NCI-H460 (cell line): ENCODE measurements at places on chromosomes 7 and 10.

DNA sequence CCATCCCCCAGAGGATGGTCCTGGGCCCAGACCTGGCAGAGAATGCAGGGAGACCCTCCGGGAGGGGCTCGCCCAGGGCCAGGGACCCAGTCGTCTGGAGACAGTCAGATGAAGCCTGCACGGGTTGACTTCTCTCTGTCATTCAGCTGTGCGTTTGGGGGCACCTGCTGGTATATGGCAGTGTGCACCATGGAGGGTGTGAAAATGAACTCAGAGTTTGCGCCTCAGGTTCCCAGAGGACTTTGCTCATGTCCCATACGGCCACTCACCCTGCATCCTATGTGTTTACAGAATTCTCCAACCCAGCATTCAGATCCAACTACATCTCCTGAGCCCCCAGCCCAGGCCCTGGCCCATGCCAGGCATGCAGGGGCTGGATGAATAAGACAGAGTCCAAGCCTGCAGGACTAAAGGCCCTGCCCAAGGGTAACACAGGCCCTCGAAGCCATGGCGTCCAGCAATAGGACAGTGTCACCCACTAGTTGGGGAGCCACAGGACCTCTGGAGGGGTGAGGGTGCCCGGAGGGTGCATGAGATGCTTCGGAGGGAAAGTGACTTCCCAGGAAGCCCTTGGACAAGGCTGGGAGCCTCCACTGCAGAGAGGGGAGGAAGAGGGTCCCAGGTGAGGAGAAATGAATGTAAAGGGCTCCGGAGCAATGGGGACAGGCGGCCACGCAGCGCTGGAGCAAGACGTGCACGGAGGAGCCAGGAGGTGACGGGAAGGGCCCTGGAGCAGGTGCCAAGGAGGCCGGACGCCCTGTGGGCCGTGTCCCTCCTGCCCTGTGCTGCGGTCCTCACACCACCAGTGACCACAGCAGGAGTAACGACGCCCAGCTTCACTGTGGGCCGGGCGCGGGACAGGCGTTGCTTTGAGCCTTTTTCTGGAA, 36.3 kb downstream of the CALML3 start:
- DNase-seq = no peak

- DNase-seq = no peak
Measured at GRCh38 chr7:157854066-157854891, 517.5 kb downstream of the DNAJB6 start.

DNA sequence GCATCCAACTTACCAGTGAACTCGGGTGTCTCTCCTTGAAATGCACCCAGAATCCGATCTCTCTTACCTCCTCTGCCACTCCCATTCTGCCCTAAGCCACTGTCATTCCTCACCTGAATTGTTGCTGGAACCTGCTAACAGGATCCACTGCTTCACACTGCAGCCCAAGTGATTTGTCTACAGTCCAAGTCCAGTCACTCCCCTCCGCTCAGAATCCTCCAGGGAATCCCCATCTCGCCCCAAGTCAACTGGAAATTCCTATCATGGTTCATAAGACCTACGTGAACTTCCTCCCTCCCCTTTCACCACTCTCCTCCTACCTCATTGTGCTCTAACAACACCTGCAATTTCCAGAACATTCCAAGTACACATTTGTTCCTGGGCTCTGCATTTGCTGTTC, 91.3 kb downstream of the SCRN1 start:
- DNase-seq = no peak

- DNase-seq = no peak
Measured at GRCh38 chr7:1642291-1642731, 27.8 kb upstream of the ELFN1 start.

- no peak for DNase-seq
Measured at GRCh38 chr10:97483921-97484320, 14.3 kb downstream of the MMS19 start.

- no peak for DNase-seq
Measured at GRCh38 chr7:93894966-93895640, 4.5 kb upstream of the TFPI2 start.

GRCh38 chr7:42624471-42624870, 287.4 kb downstream of the C7orf25 start:
- no peak for DNase-seq

DNA sequence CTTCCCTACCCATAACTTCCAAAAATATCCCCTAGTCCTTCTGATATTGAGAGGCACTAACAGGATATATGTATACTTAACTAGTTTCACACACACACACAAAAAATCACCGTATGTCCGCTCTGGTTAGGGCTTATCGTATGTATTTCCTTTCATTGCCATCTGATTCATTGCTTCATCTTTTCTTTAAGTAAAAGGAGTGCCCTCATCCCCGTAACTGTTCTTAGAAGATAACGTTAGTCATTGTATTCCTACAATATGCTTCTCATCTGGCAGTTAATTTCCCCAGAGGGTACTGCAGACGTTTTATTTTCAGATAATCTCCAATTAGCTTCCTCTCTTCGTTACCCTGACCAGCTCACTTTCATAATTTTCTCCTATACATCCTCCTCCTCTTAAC, 37.3 kb downstream of the NRCAM start:
- peak; percentile 85 for DNase-seq

- DNase-seq = no peak
Measured at GRCh38 chr10:31467791-31468535, 148.9 kb downstream of the ZEB1 start.

DNA sequence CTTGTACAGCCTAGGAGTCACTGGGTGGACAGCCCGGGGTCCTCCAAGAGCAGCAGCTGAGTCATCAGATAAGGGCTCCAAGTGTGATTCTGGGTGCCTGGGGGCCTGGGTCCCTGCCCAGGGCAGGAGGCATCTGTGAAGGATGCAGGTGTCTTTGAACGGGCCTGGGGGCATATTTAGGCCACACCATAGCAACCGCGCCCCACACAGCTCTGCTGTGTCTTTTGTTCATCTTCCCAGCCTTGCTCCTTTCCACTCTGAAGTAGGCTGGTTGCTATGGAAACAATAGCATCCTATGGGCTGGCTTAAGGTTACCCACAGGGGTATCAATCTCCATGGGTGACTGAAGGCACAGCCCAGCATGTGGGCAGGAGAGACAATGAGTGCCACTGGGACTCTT, 324.7 kb downstream of the TCERG1L start:
- DNase-seq = no peak

- no peak for DNase-seq
Measured at GRCh38 chr10:48745662-48746245, 61.1 kb downstream of the WDFY4 start.

DNA sequence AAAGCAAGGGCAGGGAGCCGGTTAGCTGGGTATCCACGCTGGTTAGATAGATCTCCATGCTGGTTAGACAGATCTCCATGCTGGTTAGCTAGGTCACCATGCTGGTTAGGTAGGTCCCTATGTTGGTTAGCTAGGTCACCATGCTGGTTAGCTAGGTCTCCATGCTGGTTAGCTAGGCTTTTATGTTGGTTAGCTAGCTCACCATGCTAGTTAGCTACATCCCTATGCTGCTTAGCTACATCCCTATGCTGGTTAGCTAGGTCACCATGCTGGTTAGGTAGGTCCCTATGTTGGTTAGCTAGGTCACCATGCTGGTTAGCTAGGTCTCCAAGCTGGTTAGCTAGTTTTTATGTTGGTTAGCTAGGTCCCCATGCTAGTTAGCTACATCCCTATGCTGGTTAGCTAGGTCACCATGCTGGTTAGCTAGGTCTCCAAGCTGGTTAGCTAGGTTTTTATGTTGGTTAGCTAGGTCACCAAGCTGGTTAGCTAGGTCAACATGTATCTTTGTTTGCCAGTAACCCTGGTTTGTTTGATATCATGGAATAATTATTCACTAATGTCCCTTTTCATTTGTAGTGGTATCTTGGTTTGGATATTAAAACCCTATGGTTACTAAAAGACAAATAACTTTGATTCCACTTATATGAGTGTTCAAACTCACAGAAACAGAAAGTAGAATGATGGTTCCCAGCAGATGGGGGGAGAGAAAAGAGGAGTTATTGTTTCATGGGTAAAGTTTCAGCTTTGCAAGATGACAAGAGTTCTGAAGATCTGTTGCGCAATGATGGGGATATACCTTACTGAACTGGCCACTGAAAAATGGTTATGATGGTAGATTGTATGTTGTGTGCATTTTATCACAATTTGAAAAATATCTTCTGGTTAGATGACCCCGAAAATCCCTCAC, 136.2 kb downstream of the PRPF18 start:
- no peak for DNase-seq

- DNase-seq = no peak
Measured at GRCh38 chr7:102918845-102919244, 6.0 kb downstream of the LRRC17 start.

DNA sequence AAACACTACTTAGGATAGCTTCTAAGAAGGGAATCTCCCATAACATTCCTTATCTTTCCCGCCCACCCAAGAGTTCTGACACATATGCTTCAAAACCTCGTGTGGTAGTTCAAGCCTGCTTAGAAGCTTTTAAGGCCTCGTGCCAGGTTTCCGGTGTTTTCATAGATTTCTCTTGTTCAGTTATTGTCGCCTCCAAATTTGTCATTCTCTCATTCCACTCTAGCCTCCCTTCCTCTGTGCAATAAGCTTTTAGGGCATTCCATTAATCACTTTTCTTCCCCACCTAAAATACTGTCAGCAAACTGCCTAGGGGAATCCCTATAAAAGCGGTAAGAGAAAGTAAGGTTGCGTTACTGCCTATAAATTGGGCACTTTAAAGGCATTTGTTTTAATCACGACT, 718 bp upstream of the BPGM start:
- DNase-seq = no peak
